ENCODE measurements at places on chromosomes 1 and 21.

DNA sequence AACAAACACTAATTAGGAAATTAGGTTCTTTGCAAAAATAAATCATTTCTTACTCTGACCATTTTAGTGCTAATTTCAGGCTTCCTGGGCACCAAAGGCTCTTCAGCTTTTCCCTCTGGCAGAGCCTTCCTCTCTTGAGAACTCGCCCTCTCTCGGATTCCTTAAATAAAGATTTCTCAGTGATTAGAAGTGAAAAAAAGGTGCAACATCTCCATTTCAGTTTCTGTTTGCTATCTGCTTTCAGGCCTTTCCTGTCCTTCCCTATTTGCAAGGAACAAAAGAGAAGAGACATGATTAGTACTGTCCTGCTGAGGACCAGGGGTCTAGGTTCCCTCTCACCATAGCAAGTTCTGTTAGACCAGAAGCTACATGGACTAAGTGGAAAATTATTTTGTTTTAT, 27.8 kb upstream of the CACYBP start:
- DNase-seq, result no peak

- no peak for DNase-seq
Measured at GRCh38 chr21:26522704-26523103, 50.4 kb downstream of the CYYR1 start.

DNA sequence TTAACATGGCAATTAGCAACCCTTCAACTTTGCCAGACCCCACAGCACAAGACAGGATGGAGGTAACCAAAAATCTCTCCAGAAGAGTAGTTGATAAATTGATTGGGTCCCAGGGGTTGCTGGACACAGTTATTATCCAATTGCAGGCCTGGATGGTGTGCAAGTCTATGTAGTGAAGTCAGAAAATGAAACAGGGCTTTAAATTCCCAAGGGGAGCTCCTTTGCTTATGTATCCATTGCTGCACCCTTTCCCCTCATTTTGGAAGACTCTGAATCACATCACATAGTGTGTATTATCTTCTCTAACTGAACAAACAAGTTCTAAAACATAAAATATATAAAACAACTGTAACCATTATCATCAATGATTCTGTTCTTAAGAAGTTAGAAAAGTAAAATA, 550.2 kb downstream of the LMO4 start:
- DNase-seq, result no peak

DNA sequence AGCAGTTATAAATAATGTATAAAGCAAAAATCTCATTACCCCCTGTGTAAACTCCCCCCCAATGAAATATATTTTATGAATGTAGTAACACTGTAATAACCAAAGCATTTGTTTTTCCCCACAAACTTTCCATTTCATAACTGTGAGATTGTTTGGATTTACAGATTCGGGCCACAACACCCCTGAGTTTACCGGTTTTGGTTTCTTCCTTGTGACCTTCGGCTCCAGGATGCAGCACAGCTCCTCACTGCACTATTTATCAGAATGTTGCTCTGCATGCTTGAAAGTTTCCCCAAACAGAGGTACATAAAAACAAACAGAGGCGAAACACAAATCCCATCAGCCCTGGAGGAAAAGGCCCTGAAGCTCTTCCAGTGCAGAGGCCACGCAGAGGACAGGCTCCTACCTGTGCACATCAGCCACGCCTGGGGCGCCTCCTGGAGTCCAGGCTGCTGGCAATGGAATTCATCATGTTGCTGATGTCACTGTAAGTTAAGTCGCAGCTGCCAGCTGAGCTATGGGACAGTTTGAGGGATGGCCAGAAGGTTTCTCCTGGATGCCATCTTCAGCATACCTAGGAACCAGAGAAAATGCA, 122.0 kb downstream of the LMO4 start:
- DNase-seq, result no peak

DNA sequence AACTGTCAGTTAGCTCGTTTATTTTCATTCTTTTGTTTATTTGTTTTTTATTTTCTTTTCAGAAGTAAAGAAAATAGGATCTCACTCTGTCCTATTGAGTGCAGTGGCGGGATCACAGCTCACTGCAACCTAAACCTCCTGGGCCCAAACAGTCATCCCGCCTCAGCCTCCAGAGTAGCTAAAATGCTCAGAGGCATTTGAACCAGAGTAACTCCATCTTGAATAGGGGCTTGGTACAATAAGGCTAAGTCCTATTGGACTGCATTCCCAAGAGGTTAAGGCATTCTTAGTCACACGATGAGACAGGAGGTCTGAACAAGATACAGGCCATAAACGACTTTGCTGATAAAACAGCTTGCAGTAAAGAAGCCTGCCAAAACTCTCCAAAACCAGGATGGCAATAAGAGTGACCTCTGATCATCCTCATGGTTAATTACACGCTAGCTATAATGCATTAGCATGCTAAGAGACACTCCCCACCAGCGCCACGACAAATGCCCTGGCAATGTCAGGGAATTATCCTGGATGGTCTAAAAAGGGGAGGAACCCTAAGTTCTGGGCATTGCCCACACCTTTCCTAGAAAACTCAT, 13.1 kb upstream of the COP1 start:
- DNase-seq, result no peak

DNA sequence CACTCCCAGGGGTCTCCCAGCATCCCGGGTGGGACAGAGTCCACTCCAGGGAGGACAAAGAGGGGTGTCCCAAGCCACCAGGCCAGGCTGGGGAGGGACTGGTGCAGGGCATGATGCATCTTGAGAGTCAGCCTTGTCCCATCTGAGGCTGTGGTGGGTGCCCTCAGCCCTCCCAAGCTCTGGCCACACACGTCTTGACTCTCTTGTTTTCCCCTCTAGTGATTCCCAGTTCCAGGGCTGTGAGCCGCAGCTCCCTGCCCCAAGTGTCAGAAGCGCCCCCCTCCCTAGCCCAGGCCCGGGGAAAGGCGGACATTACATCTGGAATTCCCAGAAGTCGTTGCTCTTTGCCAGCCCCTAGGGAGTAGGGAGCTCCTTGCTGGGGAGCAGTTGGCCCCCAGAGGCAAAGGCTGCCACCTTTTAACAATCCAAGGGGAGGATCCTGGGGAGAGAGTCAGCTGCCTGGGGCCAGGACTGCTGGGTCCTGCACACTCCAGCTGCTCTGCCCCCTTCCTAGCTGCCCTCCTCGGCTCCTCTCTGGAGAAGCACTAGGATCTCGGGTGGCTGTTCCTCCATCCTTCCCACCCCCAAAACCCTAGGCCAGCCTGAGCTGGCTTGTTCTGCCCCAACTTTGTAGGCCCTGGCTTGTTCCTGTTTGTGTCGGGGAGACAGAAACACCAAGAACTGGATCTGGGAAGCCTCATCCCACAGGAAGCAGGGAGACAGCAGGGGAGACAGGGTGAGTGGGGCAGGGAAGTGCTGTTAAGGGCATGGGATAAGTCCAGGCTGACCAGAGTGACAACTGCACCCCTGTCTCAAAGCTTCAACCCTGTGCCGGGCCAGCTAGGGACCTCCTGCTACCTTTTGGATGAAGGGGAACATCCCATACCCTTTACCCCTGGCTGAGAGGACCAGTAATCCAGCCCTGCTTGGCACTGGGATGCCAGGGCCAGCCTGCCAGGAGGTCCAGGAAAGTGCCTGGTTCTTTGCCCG, 3.2 kb upstream of the PTPN7 start:
- DNase-seq, result no peak

- no peak for DNase-seq
Measured at GRCh38 chr21:43971201-43971991, 40.7 kb upstream of the TRAPPC10 start.

- DNase-seq, result peak; percentile 65
Measured at GRCh38 chr1:110003747-110004428, 19.3 kb downstream of the AHCYL1 start.

GRCh38 chr1:159008744-159009188, 941 bp upstream of the IFI16 start:
- DNase-seq, result peak; percentile 85

- no peak for DNase-seq
Measured at GRCh38 chr1:171142416-171143385, 42.4 kb upstream of the FMO2 start.

DNA sequence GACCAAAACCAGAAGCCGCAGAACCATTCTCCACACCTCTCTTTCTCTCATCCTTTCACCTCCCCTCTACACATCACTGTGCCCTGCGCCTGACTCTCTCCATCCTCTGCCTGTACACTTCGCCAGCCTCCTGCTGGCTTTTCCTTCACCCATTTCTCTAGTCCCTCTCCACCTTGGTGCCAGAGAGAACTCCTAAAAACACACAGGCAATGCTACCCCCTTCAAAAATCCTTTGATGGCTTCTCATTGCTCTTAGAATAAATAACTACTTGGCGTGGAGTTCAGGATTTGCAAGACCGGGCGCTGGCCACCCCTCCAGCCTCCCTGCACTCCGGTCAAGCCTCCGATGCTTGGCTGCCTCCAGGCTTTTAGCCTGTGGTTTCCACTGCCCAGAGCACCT, 8.6 kb downstream of the CRABP2 start:
- no peak for DNase-seq

DNA sequence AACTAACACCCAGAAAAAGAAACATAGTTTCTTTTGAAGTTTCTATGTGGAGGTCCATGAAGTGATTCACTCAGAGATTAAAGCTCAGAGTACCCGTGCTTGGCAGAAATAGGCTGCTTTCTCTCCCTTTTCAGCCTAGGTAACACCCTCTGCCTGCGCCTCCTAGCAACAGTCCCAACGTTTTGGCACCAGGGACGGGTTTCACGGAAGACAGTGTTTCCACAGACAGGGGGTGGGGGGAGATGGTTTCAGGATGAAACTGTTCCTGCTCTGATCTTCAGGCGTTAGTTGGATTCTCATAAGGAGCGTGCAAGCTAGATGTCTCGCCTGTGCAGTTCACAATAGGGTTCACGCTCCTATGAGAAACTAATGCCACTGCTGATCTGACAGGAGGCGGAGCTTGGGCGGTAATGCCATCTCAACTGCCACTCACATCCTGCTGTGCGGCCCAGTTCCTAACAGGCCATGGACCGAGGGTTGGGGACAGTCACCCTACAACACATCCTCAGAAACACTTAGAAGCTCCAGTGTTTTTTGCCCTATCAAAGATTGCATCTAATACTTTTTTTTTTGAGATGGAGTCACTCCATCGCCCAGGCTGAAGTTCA, 53.2 kb downstream of the CHML start:
- no peak for DNase-seq

- DNase-seq, result peak; percentile 75
Measured at GRCh38 chr1:233440951-233441401, 113.5 kb downstream of the MAP3K21 start.

DNA sequence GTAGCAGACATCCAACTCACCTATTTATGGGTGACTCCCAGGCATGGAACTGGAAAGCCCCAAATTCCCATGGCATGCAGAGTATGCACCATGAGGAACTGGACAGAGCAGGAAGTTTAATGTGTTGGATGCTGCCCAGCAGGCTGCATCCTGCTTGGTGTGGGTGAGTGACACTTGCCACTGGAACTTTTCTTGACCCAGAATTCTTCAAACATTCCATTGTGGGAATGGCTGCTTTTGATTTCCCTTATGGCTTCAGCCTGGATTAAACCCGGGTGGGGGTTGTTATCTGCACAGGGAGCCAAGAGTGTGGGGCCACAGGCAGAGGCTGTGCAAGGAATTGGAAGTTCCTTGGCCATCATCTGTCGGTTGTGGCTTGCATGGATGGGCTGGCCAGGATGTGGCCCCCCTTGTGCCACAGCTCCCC, 26.9 kb upstream of the BACE2 start:
- DNase-seq, result no peak

- no peak for DNase-seq
Measured at GRCh38 chr1:247115545-247115944, 11.4 kb upstream of the ZNF669 start.

DNA sequence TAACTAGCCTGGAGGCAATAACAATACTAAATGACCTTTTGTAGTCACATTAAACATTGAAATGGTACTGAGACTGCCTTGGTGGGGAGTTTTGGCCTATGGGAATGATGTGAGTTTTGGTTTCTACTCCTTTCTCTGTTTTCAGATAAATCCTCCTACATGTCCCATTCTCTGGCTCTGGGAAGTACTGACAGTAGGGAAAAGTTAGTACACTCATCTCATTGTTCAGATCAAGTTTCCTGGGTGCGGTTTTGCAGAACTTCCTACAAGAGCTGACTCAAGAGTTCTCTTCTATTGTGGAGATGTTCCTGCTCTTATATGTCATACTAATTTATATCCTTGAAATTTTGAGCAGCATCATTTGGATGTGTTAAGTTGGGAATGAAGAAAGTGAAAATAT, 74.2 kb upstream of the MACF1 start:
- DNase-seq, result no peak

- no peak for DNase-seq
Measured at GRCh38 chr21:41794600-41794999, 27.7 kb upstream of the RIPK4 start.

- no peak for DNase-seq
Measured at GRCh38 chr1:52658795-52659194, 25.8 kb downstream of the SHISAL2A start.

- no peak for DNase-seq
Measured at GRCh38 chr1:158979229-158979628, 30.5 kb upstream of the IFI16 start.

DNA sequence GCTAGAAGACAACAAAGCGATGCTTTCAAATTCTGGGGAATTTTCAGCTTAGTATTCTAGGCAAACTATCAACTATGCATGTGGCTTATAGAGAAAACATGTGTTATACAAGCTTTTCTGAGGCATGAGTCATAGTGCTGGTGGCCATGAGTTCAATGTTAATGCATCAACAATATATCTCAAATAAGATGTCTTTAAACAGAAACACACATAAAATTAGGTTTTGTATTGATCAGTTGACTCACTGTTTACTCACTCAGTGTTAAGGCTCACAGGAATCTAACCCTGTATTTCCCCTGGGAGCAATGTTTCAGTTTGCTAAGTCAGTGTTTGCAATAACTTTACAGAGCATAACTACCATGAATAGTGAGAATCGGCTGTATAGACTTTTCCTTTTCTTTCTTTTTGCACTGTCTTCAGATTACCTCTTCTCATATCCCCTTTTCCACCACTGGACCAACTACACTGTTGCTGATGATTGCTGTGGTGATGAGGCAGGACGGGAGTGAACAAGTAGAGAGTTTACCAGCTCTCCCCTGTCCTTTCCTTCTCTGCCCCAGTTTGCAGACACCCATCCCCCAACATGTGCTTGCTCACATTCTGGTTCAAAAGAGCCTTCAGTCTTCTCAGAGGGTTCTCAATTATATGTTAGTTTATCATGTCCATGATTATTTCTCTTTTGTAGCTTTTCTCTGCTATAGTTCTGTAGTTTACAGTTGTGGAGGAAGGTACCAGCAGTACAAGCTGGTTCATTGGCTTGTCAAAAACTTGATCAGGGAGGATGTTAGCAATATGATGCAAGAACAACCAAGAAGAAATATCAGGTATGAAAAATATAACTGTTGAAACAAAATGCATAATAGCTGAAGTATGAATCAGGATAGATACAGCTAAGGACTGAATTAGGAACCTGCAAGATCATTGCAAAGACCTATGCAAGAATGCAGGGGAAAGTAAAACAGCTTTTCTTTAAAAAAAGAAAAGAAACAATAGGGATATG, 23.9 kb downstream of the CD2 start:
- DNase-seq, result no peak

Data from hematopoietic multipotent progenitor cell treated with erythropoietin and hydrocortisone succinate and interleukin-3 and kit ligand, for 4 days (in vitro differentiated cells).